ENCODE measurements at places on chromosomes 12 and 14.

DNA sequence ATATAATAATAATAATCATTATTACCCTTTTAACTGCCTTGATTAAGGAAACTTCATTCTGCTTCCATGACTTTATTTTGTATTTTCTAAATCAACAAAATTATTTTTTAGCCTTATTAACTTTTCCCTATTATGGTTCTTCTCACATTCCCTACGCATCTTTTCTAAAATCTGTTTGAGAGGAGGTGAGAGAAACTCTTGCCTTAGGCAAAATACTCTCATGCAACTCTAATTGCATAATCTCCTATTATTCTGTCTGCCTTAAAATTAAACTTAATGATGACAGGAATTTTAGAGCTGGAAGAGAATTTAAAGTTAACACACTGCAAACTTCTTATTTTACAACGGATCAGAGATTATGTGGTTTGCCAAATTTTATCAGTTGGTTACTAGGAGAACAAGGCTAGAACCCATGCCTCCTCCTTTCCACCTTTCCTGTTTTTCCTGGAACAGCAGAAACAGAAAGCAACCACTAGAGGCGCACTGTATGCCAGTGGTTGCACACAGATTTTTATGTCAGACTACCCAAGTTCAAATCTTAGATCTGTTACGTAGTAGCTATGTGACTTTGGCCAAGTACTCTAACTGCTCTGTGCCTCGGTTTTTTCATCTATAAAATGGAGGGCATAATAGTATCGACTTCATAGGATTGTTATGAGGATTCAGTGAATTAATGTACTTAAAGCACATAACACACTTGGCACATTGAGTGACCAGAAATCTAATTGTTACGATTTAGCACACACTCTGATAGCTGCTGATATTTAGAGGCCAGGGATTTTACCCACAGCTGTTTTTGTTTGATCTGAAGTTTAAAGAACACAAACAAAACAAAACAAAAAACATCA lies 4.3 kb upstream of the BRMS1L start:
- DNase-seq = no peak

DNA sequence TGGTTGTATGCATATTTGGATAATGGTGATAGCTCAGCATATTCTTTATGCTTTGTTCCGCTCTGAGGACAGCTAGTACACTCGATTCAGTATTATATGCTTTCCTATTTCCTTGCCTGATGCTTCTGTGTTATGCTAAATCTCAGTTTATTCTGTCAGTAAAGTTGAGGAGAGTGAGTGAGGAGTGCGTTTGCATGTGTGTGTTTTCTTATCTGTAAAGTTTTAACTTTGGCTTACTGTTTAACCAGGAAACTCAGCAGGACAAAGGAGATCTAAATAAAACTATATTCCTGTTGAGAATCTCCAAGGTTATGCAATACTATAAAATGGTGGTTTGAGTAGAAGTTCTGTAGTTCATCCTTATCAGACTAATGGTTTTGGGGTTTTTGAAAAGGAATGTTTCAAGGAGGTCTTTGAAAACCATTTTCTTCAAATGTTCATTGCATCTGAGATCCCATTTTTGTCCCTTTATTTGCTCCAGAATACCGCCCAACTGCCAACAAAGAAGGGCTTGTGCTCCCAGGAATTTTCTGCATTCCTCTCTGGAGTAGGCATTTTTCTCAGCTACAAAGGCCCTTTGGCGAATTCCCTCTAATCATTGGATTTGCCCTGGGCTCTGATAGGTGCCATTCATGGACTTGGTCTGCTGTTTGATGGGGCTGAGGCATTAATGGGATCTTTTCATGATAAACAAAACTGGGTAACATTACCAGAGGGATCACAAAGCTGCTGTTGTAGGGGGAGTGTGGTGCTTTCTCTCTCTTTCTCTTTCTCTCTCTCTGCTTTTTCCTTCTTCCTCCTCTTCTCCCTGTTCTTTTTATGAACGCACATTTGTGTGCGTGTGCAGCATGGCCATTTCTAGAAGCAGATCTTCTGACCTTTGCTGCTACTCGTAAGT lies 71.7 kb downstream of the HMGA2 start:
- no peak for DNase-seq

GRCh38 chr14:96050482-96050881 lies 11.3 kb downstream of the C14orf132 start:
- no peak for DNase-seq

GRCh38 chr12:121579190-121579791 lies 1.5 kb downstream of the KDM2B start:
- DNase-seq = no peak

GRCh38 chr14:61585598-61586543 lies 109.4 kb upstream of the HIF1A start:
- no peak for DNase-seq

GRCh38 chr14:75709207-75709812 lies 48.3 kb downstream of the TTLL5 start:
- peak; percentile 81 for DNase-seq

DNA sequence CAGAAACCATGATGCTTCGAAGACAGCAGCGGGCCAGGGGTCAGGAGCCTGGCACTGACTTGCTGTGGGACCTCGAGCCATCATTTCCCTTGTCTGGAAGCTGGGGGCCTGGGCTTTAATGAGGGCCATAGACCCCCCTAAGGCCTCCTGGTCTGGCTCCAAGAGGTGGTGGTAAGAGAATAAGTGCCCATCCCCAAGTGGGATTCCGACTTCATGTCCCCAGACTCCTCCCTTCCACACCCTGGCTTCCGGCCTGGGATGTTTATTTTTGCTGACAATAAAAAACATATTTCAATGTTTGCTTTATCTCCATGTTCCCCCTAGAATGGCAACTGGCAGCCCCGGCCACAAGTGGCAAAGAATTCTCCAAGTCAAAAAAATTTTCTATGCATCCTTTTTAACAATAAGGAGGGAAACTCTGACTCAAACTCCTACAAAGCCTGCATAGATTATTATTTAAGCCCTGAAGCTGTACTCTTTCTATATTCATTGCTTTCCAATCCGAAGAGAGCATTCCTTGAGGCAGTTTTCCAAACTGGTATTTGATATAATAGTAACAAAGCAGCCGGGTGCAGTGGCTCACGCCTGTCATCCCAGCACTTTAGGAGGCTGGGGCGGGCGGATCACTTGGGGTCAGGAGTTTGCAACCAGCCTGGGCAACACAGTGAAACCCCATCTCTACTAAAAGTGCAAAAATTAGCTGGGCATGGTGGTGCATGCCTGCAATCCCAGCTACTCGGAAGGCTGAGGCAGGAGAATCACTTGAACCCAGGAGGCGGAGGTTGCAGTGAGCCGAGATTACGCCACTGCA lies 84.0 kb downstream of the ITPK1 start:
- DNase-seq = no peak

GRCh38 chr12:52347016-52347415 lies 20.3 kb downstream of the KRT85 start:
- DNase-seq = peak; percentile 30

DNA sequence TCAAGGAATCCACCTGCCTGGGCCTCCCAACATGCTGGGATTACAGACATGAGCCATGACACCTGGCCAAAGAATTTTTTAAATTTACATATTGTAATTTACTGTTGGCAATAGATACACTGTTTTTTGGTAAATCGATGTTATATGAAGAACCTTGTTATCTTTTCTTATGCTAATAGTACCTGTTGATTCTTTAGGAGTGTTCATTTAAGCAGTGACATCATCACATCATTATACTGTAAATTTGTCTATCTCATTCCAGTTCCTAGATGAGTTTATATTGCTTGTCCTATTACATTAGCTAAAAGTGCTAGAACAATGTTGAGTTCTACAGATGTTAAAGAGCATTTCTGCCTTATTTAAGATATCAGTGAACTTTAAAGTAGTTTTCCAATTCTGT lies 13.0 kb upstream of the TAS2R30 start:
- no peak for DNase-seq

DNA sequence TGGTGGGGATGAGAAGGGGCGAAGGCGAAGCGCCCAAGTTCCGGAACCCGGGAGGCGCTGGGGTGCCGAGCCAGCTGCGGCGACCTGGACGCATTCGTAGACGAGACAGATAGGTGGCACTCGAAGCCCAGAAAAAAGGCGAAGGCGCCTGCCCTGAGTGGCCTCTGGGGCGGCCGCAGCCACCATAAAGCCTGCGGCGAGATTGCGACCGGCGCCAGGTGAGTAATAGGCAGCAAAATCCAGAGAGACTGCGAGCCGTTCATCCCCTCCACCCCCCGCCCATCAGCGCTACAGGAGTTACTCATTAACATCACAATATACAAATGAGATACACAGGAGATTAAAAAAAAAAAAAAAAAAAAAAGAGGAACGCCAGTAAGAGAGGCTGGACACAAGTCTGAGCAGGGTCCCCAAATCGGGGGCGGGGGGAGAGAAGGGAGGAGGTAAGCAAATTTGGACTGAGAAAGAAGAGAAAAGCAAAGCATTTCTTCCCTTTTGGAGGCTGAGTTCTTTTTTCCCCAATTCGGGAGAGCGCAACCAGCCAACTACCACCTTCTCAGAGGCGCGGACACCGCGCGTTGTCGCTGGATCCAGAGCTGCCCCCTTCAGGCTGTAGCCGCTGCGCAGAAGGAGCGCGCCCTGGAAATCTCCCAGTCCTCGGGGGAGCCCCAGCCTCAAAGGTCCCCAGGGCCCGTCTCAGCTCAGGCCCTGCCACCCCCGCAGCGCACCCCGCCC lies 15.7 kb downstream of the TBX3 start:
- peak; percentile 75 for DNase-seq

GRCh38 chr12:124031058-124031457 lies 58.0 kb downstream of the ZNF664 start:
- DNase-seq = no peak

- DNase-seq = peak; percentile 61
Measured at GRCh38 chr12:64675795-64676194, 65.5 kb downstream of the RASSF3 start.

- DNase-seq = no peak
Measured at GRCh38 chr14:72679141-72679535, 214.8 kb downstream of the DPF3 start.

DNA sequence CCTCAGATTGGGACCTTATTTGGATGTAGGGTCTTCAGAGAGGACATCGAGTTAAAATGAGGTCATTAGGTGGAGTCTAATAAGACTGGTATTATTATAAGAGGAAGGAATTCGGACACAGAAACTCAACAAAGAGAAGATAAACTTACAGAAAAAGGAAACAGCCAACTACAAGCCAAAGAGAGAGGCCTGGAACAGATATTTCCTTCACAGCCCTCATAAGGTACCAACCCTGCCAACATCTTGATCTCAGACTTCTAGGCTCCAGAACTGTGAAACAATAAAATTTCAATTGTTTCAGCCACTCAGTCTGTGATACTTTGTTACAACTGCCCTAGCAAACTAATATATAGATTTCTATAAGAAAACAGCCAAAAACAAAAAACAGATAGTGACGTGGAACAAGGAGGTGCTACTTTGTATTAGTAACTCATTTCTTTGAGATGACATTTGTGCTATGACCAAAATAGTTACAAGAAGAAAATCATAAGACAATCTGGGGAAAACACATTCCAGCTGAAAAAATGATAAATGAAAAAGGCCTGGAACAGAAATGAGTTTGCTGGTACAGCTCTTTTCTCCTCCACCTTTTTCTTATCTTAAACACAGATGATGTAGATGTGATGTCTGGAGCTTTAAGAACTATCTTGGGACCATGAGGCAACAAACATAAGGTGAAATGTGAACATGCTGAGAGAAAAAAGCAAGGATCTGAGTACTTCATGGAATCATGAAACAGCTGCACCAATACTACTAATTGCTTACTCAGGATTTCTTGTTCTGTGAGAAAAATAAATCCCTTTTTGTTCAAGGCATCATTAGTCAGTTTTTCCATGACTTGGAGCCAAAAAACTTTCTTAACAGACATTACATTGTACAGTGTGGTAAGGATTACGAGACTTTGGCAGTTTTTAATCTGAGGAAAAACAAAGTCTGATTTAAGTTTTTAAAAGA lies 243.2 kb downstream of the ANO6 start:
- DNase-seq = no peak
